ENCODE measurements at places on chromosomes 11 and 22.

GRCh38 chr11:115653926-115654325 lies 149.7 kb upstream of the CADM1 start:
- no peak for DNase-seq

DNA sequence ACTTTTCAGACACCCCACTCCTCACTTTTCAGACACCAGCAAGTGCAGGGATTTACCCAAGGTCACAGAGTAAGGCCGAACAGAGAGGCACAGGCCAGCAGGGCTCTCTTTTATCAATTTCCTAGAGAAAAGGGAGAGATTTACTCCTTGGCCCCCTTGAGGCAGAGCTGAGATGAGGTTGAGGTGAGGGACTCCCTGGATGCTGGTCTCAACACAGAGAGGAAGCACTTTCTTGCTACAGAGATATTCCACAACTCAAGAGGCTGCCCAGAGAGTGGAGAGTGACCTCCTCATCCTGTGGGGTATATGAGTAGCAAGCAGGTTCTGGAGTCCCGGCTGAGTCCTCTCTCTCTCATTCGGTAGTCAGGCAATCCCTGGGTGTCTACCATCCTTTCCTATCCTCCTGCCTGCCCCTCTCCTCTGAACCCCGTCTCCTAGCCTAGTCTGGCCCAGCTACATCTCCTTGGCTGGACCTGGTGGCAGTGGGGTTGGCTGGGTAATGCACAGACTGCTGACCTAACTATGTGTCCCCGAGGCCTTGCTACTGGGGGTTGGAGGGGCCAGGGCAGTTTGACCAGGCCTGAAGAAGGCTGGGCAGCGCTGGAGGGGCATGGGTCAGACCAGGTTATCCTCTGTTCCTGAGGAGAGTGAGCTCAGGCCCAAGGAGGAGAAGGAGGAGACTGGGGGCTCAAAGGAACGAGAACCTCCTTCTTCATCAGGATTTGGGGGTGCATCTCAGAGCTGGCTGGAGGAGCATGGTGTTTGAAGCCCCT lies 1.8 kb upstream of the ARHGEF17 start:
- no peak for DNase-seq

DNA sequence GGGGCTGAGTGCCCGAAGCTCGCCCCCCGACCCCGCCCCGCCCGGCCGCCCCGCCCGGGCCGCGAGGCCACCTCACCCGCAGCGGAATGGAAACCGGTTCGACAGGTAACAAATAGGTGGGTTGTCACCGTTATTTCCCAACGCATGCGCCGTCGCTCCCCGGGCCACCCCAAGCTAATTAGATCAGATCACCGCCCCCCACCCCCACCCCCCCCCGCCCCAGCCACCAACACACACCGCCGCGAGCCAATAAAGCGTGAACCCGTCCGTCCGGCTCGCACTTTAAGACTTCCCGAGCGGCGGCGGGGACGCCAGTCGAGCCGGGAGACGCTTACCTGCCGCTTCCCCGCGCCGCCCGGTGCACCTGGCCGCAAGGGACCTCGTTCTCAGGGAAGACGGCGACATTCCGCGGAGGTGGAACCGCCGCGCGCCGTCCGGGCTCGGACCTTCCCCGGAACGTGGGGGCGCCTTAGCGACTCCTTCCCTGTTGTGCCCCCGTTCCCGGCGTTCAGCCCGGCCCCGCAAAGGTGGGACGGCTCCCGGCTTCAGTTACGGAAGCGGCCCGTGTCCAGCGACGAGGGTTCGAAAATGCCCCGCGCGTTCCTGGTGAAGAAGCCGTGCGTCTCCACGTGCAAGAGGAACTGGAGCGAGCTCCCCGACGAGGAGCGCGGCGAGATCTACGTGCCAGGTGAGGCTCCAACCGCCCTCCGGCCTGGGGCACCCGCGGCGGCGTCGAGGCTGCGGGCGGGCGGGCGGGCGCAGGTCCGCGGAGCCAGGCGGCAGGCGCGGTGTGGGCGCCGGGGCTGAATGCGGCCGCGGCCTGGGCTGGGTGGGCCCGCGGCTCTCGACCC lies at the start of gene OVOL1:
TSS of gene OVOL1 (plus strand) at position 278 of the 851 bp plus-strand sequence. CDS start at position 589, 311 bp downstream.
- no peak for DNase-seq

DNA sequence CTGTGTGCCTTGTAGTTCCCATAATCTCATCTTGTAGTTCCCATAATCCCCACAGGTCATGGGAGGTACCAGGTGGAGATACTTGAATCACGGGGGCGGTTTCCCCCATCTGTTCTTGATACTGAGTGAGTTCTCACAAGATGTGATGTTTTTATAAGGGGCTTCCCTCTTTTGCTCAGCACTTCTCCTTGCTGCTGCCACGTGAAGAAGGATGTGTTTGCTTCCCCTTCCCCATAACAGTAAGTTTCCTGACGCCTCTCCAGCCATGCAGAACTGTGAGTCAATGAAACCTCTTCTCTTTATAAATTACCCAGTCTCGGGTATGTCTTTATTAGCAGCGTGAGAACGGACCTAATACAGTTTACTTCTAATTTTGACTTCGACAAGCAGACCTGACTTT lies 14.0 kb upstream of the SMIM38 start:
- no peak for DNase-seq

DNA sequence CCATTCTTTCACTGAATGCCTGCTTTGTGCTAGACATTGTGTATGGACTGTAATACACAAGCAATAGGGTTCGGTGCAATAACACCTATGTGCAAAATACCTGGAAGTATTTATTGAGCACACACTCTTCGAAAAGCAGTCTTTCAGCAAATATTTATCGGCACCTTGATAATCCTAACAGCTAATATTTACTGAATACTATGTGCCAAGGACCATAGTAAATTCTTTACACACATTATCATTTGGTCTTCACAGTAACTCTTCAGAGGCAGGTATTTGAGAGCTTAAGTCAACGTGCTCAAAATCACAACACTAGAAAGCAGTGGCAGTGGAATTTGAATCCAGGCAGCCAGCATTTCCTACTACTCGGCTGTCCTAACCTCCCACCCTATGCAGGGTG lies 2.2 kb downstream of the B3GNT6 start:
- no peak for DNase-seq

DNA sequence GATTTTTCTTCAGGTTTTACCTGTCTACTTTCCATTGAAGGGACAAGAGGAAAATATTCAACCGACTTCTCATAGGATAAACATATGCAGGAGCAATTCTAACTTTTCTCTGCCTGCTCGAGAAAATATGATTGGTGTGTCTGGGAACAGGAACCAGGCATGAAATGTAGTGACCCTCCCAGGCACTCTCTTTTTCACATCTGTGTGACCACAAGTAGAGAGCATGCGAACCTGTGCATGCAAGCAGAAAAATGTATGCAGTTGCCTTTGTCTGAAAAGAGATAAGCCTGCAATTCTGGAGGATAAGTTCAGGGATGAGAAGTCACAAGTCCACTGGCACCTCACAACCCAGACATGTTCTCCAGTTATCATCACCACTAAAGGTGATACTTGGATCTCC lies 583.5 kb upstream of the FAT3 start:
- no peak for DNase-seq

GRCh38 chr11:72466410-72466809 lies 32.1 kb upstream of the CLPB start:
- DNase-seq = no peak

GRCh38 chr11:114209904-114210303 lies 86.3 kb upstream of the NNMT start:
- no peak for DNase-seq

- DNase-seq = no peak
Observed at GRCh38 chr11:109071712-109072524, 350.1 kb upstream of the C11orf87 start.
